ENCODE measurements at places on chromosomes 6 and 20. TPM values are rescaled to one million over a fixed set of nuclear protein-coding genes. Genes with fewer than 3 reads are reported as not detected.

The SLC22A2 gene
- total RNA-seq = not detected

- DNase-seq = no peak
Measured at GRCh38 chr6:111057074-111057752, 30.1 kb upstream of the SLC16A10 start.

- peak; percentile 79 for DNase-seq
Measured at GRCh38 chr6:6749702-6750491, 161.4 kb downstream of the LY86 start.

- DNase-seq = no peak
Measured at GRCh38 chr6:149108038-149108748, 209.3 kb upstream of the TAB2 start.

DNA sequence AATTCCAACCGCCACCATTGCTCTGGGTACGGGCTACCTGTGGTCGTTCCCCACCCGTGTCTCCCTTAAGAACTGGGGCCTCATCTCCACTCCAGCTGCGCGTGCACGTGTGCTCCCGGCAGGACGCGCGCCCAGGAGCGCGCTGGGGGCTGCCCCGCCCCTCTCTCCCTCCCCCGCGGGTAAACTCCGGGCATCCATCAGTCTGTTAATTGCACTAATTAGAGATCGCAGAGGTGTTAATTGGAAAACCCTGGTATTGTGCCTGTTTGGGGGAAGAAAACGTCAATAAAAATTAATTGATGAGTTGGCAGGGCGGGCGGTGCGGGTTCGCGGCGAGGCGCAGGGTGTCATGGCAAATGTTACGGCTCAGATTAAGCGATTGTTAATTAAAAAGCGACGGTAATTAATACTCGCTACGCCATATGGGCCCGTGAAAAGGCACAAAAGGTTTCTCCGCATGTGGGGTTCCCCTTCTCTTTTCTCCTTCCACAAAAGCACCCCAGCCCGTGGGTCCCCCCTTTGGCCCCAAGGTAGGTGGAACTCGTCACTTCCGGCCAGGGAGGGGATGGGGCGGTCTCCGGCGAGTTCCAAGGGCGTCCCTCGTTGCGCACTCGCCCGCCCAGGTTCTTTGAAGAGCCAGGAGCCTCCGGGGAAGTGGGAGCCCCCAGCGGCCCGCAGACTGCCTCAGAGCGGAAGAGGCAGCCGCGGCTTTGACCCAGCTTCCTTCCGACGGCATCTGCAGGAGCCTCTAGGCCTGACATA lies 14.4 kb downstream of the FOXP4 start:
- peak; percentile 67 for DNase-seq

DNA sequence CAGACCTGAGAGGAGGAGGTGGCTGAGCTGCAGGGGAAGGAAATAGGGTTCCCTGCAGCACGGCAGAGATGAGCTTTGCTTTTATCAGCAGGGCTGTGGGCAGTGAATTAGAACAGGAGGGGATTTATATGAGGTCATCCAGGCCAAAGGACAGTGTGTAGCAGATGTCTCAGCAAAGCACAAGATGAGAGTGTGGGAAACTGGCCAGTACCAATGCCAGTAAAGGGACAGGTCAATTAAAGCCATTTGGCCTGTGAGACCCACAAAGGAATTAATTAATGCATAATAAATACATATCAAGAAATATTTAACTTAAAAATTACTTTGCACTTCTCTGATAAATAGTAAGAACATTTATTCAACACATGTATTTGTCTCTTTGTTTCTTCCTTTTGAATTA lies at the start of gene DEFB119:
DEFB119 (minus strand) TSS at position 101 of the 400 bp plus-strand sequence. CDS start 107 bp downstream, outside the sequence.
- no peak for DNase-seq

DNA sequence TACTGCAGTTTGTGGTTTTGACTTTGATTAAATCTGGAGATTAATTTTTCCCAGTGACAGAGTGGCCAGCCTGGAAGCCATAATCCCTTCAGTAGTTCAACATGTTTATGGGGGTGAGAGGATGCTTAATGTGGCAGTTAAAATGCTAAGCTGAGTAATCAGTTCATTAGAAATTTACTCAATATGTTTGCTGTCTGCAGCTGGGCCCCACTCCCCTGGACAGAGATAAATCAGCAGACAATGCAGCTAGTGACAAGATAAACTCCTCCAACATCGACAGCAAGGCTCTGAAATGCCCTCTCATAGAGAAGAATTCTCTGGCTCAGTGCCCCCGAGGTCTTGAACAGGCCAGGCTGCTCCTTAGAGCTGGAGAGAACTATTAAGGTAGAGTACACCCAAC lies 101.9 kb downstream of the LRFN2 start:
- DNase-seq = no peak

The F13A1 gene
- total RNA-seq = 61.0 TPM

The KCNK15 gene
- 3.4 TPM for total RNA-seq

The SYNE1 gene
- 197 TPM for total RNA-seq

The RAD21L1 gene
- not detected for total RNA-seq

DNA sequence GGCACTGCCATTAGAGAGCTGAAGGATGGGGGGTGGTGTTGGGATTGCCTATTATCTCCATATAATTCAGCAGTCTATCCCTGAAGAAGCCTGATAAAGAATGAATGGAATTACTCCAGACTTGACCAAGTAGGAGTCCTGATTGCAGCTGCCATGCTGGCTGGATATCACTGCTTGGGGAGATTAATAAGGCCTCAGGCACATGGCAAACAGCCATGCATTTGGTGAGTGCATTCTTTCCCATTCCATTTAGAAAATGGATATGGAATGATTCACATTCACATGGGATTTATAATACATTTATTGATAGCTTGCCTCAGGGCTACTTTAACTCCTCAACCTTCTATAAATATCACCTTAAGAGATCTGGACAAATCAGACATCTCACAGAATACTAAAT lies 49.6 kb upstream of the HLA-A start:
- no peak for DNase-seq

GRCh38 chr6:95084867-95085266 lies 492.5 kb upstream of the MANEA start:
- DNase-seq = no peak

The AIF1 gene
- 6.7 TPM for total RNA-seq

GRCh38 chr6:143198312-143198711 lies 137.6 kb downstream of the AIG1 start:
- DNase-seq = no peak

The DNAH8 gene
- total RNA-seq = 0.13 TPM

The SAMD10 gene
- total RNA-seq = 17.4 TPM

DNA sequence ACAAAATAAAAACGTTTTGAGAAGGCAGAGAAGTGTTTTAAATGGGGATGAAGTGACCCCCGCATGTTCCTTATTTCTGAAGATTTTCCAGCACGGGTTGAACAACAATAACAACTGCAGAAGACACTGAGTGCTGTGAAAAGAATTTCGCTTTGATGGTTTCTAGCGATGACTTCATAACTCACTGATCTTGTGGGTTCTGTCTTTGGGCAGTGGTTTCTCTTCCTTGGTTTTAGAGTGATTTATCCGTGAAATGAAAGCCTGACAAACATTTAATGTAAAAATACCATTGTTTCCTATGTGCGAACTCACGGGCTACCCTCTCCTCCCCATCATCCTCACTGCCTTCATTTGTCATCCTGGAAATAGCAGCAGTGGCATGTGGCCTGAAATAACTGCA lies 793.9 kb downstream of the QKI start:
- DNase-seq = no peak

DNA sequence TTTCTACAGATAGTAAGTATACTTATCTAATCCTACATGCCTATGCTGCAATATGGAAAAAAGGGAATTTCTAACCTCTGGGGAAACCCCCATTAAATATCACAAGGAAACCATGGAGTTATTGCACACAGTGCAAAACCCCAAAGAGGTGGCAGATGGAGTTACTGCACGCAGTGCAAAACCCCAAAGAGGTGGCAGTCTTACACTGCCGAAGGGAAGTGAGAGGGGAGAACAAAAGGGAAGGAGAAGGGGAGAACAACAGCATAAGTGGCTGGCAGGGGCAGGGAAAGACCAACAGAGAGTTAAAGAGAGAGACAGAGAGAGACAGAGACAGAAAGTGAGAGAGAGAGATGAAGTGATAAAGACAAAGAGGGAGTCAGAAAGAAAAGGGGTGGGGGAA lies 43.8 kb upstream of the EIF2S2 start:
- no peak for DNase-seq

GRCh38 chr6:4906293-4907276 lies 97.3 kb downstream of the RPP40 start:
- DNase-seq = no peak

- DNase-seq = no peak
Measured at GRCh38 chr6:127518191-127518709, 885 bp downstream of the MTCL3 start.

GRCh38 chr6:23245572-23245971 lies 676.2 kb downstream of the HDGFL1 start:
- DNase-seq = no peak

- DNase-seq = no peak
Measured at GRCh38 chr20:4441871-4442270, 279.8 kb upstream of the PRND start.

The CLIC1 gene
- 276 TPM for total RNA-seq

DNA sequence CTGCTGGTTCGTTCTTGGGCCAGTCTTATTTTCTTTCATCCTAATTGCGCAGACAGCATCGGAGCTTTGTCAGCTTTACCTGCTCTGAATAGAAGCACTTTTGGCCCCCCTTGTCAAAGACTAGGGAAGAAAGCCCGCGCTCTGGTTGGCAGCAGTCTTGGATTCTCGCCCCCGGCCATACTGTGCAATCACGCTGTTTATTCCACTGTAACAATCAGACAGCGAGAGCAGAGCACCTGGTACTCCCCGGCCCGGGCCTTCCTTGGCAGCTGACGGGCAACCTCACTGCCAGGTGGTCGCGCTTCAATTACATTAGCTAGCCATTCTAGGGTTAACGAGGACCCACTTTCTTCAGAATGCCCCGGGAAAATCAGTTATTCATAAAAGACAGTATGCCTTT lies 72.6 kb downstream of the INSM1 start:
- no peak for DNase-seq

- no peak for DNase-seq
Measured at GRCh38 chr6:84623956-84624680, 140.3 kb downstream of the TBX18 start.

The C6orf163 gene
- 7.7 TPM for total RNA-seq

- DNase-seq = no peak
Measured at GRCh38 chr6:128346569-128346968, 173.8 kb downstream of the PTPRK start.

The COL21A1 gene
- total RNA-seq = 9.3 TPM

DNA sequence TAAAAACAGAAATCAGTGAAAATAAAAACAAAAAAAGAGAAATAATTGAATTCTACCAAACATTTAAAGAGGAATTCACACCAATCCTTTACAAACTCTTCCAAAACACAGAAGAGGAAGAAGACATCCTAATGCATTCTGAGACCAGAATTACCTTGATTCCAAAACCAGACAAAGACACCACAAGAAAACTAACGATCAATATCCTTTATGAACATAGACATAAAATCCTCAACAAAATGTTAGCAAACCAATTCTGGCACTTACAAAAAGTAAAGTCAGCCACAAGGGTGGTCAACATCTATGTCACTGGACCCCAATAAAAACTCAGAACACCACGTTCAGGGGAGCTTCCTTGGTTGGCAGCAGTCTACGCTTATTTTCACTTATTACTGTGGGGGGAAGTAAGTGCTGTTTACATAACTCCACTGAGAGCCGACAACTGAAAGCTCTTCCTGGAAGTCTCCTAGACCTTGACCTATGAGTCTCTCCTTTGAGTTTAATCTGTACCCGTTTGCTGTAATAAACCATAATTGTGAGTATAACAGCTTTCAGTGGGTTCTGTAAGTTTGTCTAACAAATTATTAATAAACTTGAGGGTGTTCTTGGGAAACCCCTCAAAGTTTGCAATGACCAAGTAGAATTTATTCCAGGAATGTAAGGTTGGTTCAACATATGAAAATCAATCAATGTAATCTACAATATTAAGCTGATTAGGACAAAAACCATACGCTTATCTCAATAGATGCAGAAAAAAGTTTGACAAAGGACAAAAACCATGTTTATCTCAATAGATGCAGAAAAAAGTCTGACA lies 24.5 kb downstream of the GZF1 start:
- DNase-seq = no peak

GRCh38 chr6:3266170-3266569 lies 7.4 kb downstream of the PSMG4 start:
- no peak for DNase-seq

DNA sequence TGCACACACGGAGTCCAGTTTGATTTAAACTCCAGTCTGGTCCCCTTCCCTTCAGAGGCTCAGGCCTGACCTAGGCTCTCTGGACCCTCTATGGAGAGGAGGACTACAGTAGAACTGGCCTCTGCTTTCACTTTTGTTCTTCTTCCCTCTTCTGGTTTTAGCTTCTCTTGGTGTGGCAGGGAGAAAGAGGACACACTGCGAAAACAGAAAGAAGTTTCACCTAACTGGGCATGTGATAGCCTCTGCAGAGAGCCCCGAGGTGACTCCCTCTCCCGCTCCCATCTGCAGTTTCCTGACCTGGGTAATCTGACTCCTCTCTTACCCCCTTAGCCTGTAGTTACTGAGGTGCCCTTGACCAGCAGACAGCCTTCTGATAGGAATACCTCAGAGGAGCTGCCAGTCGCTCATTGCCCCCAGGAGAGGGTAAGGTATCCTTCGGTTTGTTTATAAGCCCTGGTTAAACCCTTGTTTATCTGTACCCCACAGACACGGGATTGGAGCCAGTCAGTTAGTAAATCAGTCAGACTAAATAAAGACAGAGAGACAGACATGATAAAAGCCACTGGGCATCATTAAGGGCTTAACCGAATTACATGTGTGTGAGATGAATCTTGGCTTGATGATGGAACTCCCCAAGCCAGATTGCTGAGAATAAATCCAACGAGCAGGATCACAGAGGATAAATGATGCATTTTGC lies 12.0 kb upstream of the DTNBP1 start:
- DNase-seq = no peak

The CRISP2 gene
- total RNA-seq = 0.60 TPM
